Renal cortex interstitium (tissue), 15 donors: ENCODE measurements at places on chromosomes 7 and 10. TPM values are rescaled to one million over a fixed set of nuclear protein-coding genes. Genes with fewer than 3 reads are reported as not detected.

The CALML5 gene
- polyA plus RNA-seq: not detected

The NANOS1 gene
- polyA plus RNA-seq: 4.8 TPM

The STYXL1 gene
- polyA plus RNA-seq: 45.8 TPM

DNA sequence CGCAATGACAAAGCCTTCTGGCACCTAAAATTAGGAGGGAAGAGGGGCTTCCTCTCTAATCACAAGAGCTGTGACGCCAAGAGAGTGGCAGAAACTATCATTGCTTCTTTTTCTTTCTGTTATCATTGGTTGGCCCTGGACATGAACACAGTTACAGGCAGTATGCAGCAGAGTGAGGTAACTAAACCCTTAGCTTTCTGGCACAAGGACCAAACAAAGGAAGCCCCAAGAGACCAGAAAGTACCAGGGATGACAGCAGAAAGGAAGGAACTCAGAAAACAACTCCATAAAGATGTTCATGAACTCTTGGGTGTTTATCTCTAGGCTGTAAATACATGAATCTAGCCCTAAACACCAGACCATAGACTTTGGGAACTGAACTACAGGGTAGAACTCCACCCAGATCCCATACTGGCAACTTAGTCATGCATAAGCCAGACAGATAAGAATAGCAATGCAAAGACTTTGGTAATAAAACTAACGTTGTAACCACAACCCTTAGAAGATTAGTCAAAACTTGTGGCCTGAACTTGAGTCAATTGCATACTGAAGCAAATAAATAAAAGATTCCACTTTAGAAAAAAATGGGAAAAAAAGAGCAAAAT is 195.7 kb upstream of the PTN start:
- DNase-seq: no peak

GRCh38 chr7:149666360-149666945 is 106.9 kb downstream of the ZNF467 start:
- DNase-seq: no peak

DNA sequence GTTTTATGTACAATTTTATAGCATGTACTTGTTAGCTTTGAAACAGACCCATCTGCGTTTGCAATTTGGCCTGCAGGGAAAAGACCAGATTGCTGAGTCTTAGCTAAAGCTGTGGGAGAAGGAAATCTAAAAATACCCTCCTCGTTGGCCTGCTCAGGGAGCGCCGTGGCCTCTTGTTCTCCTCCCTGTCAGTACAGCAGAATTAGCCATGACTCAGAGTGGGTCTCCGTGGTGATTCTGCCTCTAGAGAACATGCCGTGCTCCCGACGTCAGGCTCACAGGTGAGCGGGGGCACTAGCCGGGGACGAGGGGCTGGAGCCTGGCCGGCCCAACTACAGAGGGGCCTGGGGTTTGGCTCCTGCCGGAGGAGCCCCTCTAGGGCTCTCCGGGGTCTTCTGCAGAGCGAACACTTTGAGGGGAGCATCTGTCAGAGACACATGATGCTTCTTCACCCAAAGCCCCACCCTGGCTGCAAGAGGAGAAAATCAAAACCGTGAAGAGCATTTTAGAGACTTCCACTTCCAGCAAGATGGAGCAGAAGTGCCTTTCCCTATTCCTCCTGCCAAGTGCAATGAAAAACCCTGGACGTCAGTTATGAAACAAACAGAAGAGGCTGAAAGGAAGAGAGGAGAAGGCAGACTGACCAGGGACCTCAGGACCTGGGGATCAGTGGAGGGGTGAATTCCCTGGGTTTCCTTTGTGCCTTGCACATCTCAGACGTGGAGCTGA is 98.9 kb downstream of the LHPP start:
- DNase-seq: no peak

DNA sequence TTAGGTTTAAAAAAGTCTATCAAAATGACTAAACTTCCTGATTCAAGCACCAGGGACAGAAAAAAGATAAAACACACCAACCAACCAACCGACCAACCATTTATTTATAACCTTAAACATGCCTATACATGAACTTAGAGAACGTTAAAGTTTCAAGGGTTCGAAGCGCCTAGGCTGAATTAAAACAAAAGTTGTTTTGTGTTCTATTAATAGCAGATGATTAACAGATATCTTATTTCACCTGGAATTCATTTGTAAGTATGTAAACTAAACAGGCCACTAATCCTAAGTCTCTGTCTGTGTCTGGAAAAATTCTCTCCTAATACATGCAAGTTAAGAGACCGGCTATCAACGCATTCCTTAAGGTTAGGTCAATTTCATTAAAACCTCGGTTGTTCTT is 1.4 kb downstream of the BAIAP2L1 start:
- DNase-seq: no peak

GRCh38 chr7:43856996-43857395 is 12.3 kb downstream of the MRPS24 start:
- DNase-seq: no peak

DNA sequence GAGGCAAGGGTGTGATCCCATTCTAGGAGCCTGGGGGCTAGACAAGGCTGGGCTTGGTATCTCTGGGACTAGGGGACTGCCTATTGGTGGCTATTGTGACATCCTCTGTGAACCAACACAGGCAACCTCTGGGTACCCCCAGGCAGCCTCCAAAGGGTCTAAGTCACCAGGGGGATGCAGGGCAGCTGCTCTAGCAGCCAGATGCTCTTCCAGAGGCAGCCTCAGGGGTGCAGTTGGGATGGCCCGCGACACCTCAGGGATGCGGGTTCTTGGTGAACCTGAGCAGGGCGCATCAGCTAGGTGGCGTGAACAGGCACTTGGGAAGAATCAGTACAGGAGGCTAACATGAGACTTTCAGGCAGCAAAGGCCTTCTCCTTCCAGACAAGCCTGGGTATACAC is 1.6 kb upstream of the TMEM120A start:
- DNase-seq: no peak

- no peak for DNase-seq
These were observed 51.4 kb downstream of the PCGF5 start for GRCh38 chr10:91271886-91272285.
